ENCODE measurements at places on chromosomes 3 and 15. TPM values are rescaled to one million over a fixed set of nuclear protein-coding genes. Genes with fewer than 3 reads are reported as not detected.

The DUOXA2 gene
- total RNA-seq, result not detected

The LRRC15 gene
- not detected for total RNA-seq

DNA sequence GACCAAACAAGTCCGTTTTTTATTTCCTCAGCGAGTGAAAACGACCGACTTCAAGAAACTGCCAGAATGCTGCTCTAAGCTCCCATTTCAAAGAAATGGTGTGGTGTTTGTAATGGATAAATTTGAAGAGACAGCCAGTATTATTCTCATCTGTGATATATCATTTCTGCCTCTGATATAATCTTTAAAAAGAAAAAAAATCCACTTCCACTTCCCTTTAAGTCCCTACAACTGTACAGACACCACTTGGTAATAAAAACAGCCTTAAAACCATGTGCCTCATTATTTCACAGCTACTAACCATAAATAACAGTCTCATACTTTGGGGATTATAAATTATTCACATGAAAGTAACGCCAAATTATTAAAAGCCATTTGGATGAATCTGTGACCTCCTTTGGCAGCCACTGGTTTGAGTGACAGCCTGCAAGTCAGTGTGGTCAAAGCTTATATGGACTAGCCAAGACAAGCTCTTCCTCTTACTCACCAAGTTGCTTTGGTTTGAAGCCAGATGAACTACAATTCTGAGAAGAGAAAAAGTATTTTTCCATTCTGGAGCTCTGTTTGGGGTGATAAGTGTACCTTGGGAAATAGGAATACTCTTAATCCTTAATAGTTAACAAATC is 168.0 kb downstream of the SHOX2 start:
- no peaks in the 10 kb centered on the region for H3K4me1 ChIP-seq
- no peak overlapping the region for H3K4me3 ChIP-seq
- H3K36me3 ChIP-seq, result no peaks in the 10 kb centered on the region
- DNase-seq, result no peak

- DNase-seq, result no peak
- no peak overlapping the region for H3K4me3 ChIP-seq
- no peaks in the 10 kb centered on the region for H3K4me1 ChIP-seq
- H3K27ac ChIP-seq, result no peak overlapping the region
Observed at GRCh38 chr3:147589016-147589415, 179.9 kb downstream of the ZIC1 start.

GRCh38 chr3:99753268-99753975 is 64.2 kb upstream of the CMSS1 start:
- peaks cover 27% of the 10 kb centered on the region for H3K27me3 ChIP-seq
- H3K36me3 ChIP-seq, result no peaks in the 10 kb centered on the region
- H3K4me3 ChIP-seq, result no peak overlapping the region
- no peak overlapping the region for H3K27ac ChIP-seq
- peak; percentile 26 for DNase-seq
- H3K4me1 ChIP-seq, result no peaks in the 10 kb centered on the region

GRCh38 chr15:85389306-85389650 is 8.9 kb downstream of the AKAP13 start:
- no peaks in the 10 kb centered on the region for H3K27me3 ChIP-seq
- no peak overlapping the region for H3K27ac ChIP-seq
- peaks cover 3% of the 10 kb centered on the region for H3K36me3 ChIP-seq
- H3K4me1 ChIP-seq, result peaks cover 27% of the 10 kb centered on the region
- no peak for DNase-seq

- no peak overlapping the region for H3K4me3 ChIP-seq
- H3K27ac ChIP-seq, result no peak overlapping the region
- no peak for DNase-seq
- H3K4me1 ChIP-seq, result peaks cover 13% of the 10 kb centered on the region
- peaks cover 18% of the 10 kb centered on the region for H3K36me3 ChIP-seq
- H3K27me3 ChIP-seq, result no peaks in the 10 kb centered on the region
Observed at GRCh38 chr3:100184948-100185570, 70.8 kb upstream of the FILIP1L start.

DNA sequence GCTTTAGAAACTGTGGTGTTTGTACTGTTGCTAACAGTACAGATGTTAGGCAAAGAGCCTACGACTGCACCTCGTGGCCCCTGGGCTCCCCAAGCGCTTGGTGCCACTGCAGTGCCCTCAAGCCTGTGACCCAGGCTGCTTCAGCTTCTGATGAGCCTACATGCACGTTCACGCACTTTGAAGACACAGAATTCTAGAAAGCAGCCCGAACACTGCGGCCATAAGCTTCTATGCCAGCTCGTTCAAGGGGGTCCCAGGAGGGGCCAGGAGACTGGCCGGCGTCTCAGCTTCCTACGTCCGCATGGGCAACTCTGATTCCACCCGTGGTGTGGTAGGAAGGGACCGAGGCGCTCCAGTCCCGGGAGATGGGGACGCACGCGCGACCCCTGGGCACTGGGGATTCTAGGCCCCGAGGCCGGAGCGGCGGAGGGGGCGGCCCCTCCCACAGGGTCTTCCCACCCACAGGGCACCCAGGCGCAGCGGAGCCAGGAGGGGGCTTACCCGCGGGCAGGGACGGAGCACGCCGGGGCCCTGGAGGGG is 653 bp downstream of the MYO5C start:
- H3K27ac ChIP-seq, result no peak overlapping the region
- no peak for DNase-seq

DNA sequence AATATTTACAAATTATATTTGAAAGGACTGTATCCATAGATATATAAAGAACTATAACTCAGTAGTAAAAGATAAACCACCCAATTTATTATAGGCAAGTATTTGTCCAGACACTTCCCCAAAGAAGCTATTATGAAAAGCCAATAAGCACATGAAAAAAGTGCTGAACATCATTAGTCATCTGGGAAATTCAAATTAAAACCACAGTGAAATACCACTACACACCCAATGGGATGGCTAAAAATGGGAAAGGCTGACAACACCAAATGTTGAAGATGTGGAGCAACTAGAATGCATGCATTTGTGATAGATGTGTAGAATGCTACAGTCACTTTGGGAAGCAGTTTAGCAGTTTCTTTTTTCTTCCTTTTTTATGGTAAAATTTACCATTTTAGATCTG is 147.0 kb downstream of the PDE8A start:
- peaks cover 42% of the 10 kb centered on the region for H3K36me3 ChIP-seq
- H3K27ac ChIP-seq, result no peak overlapping the region
- no peak overlapping the region for H3K4me3 ChIP-seq
- H3K4me1 ChIP-seq, result no peaks in the 10 kb centered on the region
- H3K27me3 ChIP-seq, result no peaks in the 10 kb centered on the region
- no peak for DNase-seq

DNA sequence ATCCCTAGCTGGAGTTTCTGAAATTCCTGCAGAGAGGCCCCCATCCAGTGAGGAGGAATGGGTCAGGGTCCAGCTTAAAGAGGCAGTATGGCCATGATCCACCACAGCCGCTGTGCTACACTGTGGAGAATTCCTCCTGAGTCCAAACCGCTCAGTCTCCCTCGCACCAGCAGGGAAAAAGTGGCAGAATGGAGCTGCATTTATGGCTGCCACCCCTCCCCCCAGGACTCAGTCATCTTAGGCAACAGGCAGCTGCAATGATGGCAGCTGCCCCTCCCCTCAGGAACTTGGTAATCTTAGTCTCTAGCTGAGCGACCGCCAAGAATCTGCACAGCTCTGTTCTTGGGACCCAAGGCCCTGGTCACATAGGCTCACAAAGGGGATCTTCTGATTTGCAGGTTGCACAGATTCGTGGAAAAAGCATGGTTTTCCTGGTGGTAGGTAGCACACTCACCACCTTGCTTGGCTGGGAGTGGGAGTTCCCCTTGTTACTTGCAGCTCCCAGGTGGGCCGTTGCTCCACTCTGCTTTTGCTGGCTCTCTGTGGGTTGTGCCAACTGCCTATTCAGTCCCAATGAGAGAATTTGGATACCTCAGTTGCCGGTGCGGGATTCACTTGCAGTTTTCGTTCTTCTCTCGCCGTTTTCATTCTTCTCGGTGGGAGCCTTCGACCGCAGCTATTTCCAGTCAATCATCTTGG is 204.1 kb downstream of the STXBP5L start:
- no peak for DNase-seq
- H3K4me1 ChIP-seq, result no peaks in the 10 kb centered on the region
- H3K4me3 ChIP-seq, result no peak overlapping the region
